GM19239 (cell line): ENCODE measurements at places on chromosomes 1 and 21.

DNA sequence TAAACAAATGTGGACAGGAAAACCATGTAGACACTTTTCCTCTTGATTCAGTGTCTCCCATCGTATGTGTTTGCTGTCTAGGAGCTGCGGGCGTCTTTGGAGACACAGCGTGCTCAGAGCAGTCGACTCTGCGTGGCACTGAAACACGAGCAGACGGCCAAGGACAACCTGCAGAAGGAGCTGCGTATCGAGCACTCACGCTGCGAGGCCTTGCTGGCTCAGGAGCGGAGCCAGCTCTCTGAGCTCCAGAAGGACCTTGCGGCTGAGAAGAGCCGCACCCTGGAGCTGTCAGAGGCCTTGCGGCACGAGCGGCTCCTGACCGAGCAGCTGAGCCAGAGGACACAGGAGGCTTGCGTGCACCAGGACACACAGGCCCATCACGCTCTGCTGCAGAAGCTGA, 27.2 kb upstream of the DIP2A start:
- no peak for DNase-seq

- DNase-seq = no peak
Observed at GRCh38 chr1:39538531-39539251, 37.9 kb downstream of the PABPC4 start.

GRCh38 chr1:153985941-153986761, at the start of gene RAB13:
Gene RAB13, minus strand, starts transcription at chr1:153986339. Its CDS starts 103 bp downstream, at chr1:153986236.
- no peak for DNase-seq

DNA sequence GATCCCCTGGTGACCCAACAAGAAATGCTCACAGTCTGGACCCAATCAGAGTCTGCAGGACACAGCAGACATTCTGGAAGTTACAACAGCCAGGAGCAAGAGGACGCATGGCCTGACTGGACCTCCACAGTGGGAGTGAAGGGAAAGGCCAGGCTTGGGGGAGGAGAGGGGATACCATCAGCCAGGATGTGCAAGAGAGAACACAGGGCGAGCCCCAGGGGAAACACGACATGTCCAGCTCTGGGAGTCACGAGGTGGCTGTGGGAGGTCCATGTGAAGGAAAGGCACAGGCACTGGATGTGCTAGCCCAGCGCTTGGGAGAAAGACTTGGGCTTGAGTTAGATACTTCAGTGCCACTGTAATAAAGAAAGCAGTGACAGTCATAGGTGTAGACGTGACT, 87.3 kb downstream of the HSF2BP start:
- DNase-seq = no peak

DNA sequence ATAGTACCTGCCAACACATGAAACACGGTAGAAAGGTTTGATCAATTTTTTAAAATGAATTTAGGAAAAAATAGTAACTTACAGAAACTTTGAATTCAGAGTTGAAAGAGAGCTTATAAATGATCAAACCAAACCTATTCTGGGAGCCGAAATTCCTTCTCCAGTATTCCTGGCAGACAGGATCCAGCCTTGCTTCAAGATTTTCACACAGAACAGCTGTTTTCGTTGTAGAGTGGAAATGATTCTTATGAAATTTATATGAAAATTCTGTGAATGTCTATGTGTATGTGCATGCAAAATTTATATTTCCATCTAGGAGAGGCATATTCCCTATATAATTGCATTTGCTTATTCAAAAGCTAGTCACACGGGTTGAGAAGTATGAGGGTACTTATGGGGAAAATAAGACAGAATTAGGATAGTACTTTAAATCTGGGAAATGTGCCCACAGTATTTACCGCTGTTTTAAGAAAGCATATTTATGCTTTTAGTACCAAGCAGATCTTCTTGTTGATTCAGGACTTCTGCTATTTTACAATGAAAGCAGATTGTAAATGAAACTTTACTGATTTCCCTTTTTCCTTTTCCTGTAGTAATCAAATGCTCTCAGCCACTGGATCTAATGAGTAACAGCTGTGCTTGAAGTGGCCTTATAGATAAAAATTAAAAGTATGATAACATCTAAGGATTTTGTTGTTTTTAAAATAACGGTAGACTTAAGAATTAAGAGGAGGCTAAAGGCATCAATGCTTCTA, 30.4 kb downstream of the PRRX1 start:
- DNase-seq = no peak

DNA sequence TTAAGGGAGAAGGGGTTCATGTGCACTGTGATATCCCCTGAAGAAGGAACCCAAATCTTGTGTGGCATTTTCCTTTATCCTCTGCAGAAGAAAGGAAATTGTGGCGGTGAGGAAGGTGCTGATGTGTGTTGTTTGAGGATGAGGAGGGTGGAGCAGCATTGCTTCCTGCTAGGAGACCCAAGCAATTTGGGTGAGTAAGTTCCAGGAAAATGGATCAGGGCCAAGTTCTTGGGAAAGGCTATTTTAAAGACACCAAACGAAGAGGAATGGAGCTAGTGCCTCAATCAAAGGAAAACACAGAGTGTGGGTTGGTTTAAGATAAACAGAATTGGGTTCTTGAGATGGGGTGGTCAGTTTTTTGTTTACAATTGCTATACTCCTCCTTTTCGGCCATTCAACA, 86.7 kb upstream of the MARK1 start:
- DNase-seq = no peak

DNA sequence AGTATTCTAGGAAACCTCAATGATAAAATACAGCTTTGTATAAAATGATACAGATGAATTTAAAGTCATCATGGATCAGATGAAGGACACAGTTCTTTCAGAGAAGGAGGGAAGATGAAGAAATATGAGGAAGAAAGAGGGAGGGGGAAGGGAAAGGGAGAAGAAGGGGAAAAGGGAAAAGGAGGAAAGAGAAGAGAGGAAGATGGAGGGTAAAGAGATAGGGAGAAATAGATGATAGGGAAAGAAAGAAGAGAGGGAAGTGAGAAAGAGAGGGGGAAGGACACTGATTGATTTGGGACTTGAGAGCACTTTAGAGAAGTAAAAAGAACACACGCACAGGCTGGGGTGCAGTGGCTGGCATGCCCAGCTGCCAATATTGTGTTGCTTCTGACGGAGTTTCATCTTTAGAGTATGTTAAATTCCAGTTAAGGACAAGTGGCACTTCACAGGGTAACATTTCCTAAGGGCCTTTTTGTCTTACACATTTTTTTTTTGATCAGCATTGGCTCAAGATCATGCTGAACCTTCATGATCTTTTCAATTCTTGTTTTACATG, 235.9 kb upstream of the DMRTA2 start:
- DNase-seq = no peak

DNA sequence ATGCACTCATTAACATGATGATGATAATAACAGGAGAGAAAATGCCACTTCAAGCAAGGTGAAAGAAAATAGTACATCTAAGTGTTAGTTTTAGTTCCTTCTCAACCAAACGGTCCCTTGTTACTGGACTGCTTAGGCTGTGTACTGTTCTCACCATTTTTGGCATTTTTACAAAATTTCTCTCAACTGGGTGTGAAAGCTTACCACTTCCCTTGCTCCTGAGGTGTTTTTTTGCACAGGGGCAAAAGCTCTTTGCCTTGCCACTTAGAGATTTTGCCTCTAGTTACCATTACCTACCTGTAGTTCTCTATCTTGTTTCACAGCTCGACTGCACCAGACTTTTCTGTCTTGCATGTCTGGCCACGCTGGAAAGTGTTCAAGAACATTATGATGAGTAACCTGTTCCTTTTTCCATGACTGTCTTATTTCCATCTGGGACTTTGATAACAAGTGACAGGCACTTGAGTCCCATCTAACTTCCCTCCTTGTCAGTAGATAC, 10.7 kb downstream of the NEK7 start:
- no peak for DNase-seq

- DNase-seq = no peak
Observed at GRCh38 chr1:97457446-97458089, 463.3 kb downstream of the DPYD start.

- no peak for DNase-seq
Observed at GRCh38 chr1:54273795-54274163, 73.8 kb downstream of the MRPL37 start.
